ENCODE measurements at places on chromosomes 4 and X.
A peak's percentile ranks its signal among the peaks of the same experiment; 100 is the strongest.

- DNase-seq: no peak
Observed at GRCh38 chrX:131675596-131676194, 131.8 kb downstream of the OR13H1 start.

- DNase-seq: peak; percentile 58
Observed at GRCh38 chr4:153466081-153466948, at the start of gene TMEM131L. Gene TMEM131L, plus strand, starts transcription at chr4:153466360. Its CDS starts 38 bp downstream, at chr4:153466398.

- DNase-seq: no peak
Observed at GRCh38 chrX:66030505-66031317, 9.2 kb downstream of the VSIG4 start.

DNA sequence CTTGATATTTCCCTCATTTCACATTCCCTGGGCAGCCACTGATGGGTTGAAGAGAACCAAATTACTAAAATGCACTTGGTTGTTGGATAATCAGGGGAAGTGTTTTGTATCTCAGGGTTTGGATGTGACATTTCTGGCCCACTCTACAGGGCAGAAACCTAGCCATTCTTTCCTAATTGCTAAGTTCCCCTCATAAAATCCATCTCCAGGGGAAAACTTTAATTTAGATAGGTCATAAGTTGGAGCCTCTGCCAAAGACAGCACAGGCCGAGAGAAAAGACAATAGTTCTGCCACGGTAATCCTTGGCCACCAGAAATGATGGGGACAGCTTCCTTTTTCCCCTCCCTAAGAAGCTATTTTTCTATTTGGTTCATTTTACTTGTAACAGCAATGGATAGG is 192.7 kb upstream of the C1QTNF7 start:
- no peak for DNase-seq

DNA sequence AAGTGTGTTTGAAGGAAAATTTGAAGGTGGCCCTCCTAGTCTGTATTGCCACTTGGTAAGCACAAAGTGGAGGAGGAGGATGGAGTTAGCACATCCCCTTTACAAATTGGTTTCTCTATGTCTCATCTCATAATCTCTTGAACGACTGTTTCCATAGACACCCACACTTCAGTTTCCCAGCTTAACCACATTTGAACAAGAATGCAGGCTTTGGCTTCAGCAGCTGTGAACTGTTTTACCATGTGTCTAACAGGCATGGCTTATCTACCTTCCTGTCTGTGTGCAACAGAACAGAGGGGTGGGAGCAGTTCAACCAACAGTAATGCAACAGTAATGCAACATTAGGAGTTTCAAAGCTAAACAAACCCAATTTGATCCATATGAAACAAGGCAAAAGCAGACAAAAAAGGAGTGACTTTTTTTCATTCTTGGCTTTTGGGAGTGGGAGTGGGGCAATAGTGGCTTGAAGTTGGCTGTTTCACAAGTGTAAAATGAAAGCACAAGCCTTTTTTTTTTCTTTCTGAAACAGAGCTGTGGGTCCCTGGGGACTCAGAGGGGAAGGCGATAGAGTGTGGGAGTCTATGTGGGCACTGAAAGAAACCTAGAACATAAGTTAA is 108.0 kb downstream of the ITM2A start:
- DNase-seq: peak; percentile 13

GRCh38 chrX:22249371-22249770 is 23.3 kb upstream of the CBLL2 start:
- no peak for DNase-seq

DNA sequence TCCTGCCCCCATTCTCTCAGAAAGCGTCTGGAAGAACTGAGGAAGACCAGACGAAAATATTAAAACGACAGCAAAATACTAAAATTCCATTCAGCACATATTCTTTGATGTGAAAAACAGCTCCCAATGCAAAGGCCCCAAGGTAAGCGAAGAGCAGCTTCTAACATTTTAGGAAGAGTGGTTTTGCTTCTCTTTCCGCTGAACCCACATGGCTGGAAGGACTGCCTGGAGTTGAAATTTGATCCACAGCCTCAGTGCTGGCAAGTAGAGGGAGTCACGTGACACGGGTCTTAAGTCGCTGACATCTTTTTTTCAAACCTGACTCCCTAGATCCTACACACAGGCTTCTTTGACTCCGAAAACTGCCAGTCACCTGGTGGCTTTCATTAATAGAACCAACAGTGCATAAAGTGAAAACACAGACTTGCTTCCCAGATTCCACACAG is at the start of gene FAM13A:
FAM13A (minus strand) TSS at position 233 of the 446 bp plus-strand sequence; CDS start at position 12, 221 bp downstream.
- DNase-seq: no peak

DNA sequence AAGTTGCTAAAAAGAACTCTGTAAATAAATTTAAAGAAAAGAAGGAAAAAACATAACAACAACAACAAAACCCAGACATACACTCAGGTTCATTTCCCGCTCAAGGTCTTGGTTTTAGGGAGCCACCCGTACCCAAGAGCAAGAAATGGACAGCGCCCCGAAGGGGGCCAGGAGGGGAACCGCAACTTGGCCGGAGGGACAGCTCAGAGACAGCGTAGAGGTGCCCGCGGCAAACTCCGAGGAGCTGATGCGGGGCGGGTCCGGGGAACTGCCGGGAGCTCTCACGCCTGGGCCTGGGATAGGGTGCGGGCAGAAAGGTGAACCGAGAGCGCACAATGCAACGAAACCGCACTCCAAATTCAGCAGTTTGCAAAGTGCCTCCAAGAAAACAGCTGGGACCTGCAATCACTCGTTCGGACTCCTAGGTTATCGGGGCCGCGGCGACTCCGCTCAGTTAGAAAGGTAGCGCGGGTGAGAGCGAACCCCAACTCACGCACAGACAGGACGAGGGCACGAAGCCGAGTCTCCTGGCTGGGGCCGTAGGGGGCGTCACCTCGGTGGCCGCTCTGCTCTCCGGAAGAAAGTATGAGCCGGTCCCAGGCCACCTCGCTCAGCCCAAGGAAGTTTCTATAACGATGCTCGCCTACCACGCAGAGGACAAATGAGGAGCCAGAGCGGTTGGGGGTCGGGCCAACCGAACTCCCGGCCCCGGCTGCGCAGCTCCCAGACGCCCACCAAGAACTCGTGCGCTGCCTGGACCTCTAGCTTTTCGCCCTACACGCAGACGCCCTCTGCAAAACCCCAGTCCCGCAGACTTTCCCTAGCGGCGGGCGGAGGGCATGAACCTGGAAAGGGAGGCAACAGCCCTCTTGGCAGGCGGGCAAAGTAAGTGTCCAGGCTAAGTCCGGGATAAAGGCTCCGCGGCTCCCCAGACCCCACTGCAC is 1.4 kb downstream of the NDNF start:
- no peak for DNase-seq

GRCh38 chrX:53440621-53441517 is 6.7 kb upstream of the HSD17B10 start:
- no peak for DNase-seq

DNA sequence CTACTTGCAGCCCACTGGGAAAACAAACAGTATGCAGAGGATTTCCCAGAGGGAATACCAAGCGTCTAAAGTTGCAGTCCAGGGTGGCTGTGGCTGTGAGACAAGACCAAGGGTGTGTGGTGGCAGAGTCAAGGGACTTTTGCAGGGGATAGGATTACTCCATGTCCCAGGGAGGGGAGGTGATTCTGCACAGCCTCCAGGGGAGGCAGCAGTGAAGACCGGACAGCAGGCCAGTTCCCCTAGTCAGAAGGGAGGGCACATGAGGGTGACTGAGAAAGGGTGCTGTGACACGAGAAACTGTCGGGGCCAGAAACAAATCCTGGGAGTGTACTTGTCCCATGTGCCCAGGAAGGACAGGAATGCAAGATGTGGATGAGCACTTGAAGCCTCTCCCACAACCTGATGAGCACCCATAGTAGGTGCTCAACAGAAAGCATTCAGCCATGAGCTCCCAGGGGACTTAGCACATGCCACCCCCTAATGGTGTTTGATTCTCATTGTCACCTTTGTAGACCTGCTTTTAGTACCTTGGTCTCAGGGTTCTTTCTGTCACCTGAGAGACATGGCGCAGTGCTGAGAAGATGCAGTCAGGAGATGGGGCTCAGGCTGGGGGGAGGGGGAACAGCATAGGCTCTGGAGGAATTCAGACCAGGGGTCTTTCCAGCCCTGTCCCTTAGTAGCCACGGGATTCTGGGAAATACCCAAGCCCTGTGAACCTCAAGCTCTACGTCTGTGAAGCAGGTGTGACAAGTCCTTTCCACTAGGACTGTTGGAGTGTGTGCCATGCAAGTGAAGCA is 18.1 kb upstream of the HSFX3 start:
- DNase-seq: no peak

DNA sequence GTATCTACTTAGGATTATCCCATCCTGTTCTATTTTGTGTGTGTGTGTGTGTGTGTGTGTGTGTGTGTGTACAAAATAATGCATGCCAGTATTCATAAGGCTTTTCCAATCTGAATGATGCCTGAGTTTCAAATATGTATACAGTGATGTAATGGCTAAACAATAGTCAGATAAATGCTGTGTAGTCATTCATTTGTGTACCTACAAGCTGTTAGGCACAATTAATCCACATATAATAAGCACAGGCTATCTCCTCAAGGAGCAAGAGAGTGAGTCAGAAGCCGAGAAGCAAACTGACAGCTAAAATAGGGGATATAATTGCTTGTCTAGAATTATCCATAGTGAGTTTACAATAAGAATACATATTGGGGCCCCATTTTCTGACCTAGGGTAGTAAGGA is 15.7 kb downstream of the DMD start:
- DNase-seq: no peak

- no peak for DNase-seq
Observed at GRCh38 chr4:38144031-38144430, 183.8 kb downstream of the PTTG2 start.

DNA sequence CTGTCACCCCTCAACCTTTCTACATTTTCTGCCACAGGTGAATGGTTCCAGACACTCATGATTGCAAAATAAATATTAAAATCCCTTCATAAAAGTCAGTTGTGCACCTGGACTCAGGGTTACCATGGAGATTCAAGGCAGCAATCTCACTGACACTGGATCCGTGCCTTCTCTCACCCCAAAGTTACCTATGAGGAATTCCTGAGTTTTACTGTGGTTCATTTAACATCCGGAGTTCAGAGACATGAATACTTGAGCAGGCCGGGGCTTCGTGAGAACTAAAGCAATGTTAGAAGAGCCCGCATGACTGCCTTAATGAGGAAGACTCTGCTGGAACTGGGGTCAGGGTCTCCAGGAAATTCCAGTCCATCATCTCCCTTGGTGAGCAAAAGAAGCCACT is 12.5 kb upstream of the CLNK start:
- DNase-seq: no peak

GRCh38 chr4:14990484-14990883 is 11.8 kb upstream of the CPEB2 start:
- no peak for DNase-seq

- no peak for DNase-seq
Observed at GRCh38 chr4:19947349-19947748, 304.4 kb upstream of the SLIT2 start.

DNA sequence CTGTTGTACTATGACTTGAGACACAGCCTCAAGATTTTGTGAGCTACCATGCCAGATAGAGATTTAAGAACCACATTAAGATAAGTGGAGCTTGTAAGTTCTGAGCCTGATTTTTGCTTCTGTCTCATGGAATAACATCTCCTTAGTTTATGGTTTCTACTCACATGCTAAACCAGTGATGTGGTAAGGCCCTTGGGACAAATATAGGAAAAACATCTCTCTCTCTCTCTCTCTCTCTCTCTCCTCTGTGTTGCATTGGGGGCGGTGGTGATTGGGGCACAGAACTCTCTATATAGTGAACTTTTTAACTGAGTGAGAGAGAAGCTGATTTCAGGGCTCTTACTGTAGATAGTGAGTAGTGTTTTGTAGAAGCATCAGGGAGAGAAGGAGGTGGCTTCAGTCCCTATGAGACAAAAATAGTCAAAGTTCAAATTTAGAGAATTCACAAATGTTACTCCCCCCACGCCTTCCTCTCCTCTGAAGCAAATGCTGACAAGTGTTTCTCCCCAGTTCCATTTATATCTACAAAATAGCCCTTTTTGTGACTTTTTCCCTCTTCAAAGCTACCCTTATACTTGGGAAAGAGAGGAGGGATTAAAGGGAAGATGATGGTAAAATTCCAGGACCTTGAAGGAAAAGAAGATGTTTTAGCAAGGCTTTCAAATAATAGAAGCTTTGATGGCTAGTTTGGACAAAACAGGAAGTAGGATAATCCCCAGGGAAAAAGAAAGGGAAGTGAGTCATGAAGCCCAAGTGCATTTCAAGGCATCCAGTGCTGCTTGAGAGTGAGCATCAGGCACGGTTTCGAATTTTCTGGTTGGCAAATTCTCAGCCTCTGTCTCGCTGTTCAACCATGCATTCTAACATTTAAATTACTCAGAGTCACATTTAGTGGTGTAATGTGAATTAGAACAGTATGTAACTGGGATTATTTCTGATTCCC is 134.3 kb upstream of the AP1S2 start:
- DNase-seq: no peak

DNA sequence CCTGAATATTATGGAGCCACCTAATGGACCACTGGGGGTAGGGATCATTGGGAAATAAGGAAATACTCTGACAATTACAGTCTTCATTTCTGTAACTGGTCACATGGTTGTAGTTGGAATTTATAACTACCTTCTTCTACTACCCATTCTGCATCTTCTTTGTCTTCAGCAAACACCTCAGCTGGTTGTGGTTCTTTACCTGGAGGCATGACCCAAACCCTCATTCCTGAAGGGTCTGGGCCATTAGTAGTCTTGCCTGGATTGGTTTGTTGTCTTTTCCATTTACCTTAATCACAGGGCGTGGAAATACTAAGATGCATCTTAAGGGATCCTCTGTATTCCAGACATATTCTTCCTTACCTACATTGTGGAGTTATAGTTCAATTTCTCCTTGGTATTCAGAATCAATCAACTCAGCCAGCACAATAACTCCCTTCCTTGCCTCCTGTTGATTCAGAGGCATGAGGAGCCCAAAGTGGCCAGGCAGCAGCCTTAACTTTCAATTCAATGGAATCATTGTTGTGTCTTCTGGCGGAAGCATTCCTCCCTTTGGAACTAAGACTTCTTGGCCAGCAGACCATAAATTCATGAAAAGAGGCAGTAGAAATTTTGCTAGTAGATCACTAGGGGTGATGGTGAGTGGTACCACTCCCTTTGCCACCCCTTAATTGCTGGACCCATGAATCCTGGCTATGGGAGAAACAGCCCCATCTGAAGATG is 75.7 kb upstream of the RAP2C start:
- DNase-seq: no peak

DNA sequence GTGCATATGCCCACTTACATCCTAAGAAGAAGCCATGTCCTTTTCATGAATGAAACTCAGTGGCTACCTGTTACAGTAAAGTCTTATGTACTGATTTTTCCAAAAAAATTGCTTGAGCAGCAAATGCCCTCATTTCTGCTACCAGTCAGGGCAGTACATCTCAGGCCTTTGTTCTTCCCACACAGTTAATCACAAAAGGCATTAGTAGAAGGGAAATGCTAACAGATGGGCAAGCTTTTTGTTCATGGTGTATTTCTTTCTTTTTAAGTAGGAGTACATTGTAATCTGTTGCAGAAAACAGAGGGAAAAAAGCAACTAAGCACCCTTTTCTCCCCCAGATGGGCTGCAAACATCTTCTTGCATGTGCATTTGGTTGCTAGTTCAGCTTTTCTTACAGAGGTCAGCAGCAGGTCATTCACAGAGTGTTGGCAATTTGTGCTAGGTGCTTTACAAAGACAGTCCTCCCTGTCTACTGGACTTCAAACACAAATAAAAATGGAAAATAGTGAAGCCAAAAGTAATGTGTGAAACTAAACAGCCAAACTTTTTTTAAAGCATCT is 373.4 kb downstream of the PRDM5 start:
- no peak for DNase-seq

- no peak for DNase-seq
Observed at GRCh38 chr4:113499166-113499565, 262.4 kb downstream of the CAMK2D start.

- DNase-seq: no peak
Observed at GRCh38 chrX:119745283-119745848, 13.0 kb upstream of the SOWAHD start.

All from activated T-helper 1 cell treated with Interleukin-2 at 50 U/mL for 16 hours (primary cell).